ENCODE measurements at places on chromosomes 1 and 21.

DNA sequence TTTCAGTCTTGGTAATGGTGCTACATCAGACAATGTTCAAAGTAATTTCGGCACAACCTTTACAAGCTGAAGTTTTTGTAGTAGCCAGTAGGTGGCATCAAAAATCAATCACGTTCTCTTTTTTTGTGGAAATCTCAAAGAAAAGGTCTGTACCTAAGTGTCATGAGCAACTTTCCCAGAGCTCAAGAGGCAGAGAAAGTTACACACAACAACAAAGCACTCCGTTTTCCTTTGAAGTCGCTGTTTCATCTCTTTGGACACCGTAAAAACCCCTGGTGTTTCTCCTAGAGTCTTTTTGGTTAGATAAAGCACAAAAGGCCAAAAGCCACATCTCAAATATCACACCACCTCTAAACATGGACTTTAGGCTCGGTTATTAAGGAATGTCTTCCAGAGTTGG lies 131.6 kb downstream of the LHX8 start:
- DNase-seq: no peak

- no peak for DNase-seq
Measured at GRCh38 chr1:183642166-183642565, 6.6 kb upstream of the ARPC5 start.

- DNase-seq: no peak
Measured at GRCh38 chr1:220455559-220455958, 72.4 kb upstream of the MARK1 start.

GRCh38 chr1:205319081-205320018 lies 2.2 kb downstream of the NUAK2 start:
- DNase-seq: no peak

GRCh38 chr21:26169061-26169610 lies 1.4 kb downstream of the APP start:
- DNase-seq: no peak

DNA sequence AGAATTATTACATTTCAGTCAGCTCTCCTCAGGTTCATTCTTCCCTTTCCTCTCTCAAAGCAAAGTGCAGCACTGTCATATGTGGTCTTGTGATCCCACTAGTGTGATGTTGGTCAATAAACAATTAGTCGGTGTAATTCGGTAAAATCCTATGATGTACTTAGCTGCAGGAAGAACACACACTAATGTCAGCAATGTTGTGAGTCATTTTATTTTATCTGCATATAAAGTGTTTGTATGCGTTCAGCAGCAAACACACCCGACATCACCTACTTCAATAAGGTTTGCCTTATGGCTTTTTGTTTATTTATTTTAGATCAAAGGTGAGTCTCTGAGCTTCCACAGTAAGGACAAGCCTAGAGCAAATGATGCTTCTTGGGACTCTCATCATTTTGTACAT lies 47.8 kb downstream of the PTPN14 start:
- DNase-seq: no peak

GRCh38 chr1:76501586-76502219 lies 365.6 kb upstream of the ST6GALNAC5 start:
- peak; percentile 52 for DNase-seq

DNA sequence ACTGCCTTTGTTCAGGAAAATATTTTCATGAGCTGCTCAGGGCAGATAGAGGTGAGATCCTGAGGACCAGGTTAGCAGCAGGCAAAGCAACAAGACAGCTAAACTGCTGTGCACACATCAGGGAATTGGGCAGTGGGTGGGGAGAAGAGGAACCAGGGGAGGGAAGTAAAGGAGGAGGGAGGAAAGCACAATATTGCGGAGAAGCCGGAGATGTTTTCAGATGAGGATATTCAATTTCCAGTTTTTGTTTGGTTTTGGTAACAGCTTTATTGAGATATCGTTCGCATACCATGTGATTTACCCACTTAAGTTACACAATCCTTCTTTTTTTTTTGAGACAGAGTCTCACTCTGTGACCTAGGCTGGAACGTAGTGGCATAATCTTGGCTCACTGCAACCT lies 34.5 kb downstream of the EPHA10 start:
- DNase-seq: peak; percentile 24

GRCh38 chr1:167791281-167792187 lies 69.8 kb downstream of the MPZL1 start:
- DNase-seq: no peak

GRCh38 chr1:29673669-29674626 lies 437.6 kb downstream of the PTPRU start:
- no peak for DNase-seq

GRCh38 chr1:161305867-161306519 lies 3.8 kb downstream of the MPZ start:
- DNase-seq: peak; percentile 89

- DNase-seq: no peak
Measured at GRCh38 chr1:9728451-9729295, 77.1 kb downstream of the PIK3CD start.

DNA sequence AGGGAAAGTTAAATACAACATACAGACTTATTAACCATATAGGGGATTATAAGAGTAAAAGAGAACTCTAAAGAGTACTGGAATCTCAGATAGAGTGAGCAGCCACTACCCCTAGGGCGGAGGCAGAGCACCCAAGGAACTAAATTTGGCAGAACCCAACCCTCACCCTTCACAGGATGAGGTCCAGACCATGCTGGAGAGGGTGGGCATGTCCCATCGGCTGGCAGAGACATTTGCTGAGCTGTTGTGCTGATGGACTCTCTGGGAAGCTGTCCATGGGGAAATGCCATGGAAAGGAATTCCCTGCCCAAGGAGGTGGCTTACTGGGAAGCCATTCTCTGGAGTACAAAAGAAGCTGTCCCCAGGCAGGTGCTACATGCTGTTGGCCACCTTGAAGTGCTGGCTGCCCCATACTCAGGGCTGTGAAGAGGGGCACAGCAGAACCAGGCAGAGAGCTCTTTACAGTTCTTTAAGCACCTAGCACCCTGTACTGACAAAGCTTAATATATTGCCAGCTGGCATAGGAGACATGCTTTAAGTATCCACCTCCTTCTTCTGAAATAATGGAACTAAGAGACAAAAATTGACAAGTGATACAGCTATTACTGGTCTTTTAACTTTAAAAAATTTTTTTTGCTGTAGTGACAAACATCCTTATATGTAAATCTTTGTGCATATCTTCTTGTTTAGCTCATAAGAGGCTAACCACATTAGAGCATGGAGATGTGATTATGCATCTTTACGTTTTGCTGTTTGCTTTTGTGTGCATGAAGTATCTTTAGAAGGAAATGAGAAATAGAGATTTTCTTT lies 29.6 kb downstream of the TSNAX start:
- DNase-seq: no peak

DNA sequence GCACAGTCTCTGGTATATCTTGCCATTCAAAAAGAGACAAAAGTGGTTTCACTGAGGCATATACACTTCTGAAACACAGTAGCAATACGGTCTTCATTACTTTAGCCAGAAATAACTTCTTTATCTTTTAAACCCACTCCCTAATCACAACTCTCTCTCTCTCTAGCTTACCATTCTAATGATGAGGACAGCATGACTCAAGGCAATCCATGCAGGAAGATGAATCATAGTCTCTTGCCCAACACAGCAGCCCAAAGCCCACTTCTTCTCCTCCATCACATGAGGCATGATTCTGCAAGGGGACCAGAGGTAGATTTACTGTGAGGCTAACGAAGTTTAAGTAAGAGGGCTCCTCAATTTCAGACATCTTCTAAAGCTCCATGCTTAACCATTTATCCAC lies 285.0 kb upstream of the NR5A2 start:
- no peak for DNase-seq

GRCh38 chr1:93679546-93679945 lies 2.1 kb downstream of the BCAR3 start:
- no peak for DNase-seq

DNA sequence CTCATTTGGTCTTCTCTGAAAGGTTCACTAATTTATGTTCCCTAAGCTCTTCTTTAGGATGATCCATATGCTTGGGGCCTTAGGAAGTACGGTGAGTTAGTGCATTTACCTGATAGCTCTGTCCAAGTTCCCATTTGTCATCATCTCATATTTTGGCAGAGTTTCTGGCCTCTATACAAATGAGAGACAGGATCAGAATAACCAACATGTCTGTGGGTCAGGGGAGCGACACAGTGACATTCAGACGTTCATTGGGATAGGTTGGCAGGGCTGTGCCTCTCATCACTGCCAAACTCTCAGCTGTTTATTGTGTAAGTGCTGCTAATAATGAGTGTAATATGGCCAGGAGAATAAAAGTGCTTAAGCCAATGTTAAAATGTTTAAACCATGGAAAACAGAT lies 561.1 kb upstream of the ZRANB2 start:
- no peak for DNase-seq

DNA sequence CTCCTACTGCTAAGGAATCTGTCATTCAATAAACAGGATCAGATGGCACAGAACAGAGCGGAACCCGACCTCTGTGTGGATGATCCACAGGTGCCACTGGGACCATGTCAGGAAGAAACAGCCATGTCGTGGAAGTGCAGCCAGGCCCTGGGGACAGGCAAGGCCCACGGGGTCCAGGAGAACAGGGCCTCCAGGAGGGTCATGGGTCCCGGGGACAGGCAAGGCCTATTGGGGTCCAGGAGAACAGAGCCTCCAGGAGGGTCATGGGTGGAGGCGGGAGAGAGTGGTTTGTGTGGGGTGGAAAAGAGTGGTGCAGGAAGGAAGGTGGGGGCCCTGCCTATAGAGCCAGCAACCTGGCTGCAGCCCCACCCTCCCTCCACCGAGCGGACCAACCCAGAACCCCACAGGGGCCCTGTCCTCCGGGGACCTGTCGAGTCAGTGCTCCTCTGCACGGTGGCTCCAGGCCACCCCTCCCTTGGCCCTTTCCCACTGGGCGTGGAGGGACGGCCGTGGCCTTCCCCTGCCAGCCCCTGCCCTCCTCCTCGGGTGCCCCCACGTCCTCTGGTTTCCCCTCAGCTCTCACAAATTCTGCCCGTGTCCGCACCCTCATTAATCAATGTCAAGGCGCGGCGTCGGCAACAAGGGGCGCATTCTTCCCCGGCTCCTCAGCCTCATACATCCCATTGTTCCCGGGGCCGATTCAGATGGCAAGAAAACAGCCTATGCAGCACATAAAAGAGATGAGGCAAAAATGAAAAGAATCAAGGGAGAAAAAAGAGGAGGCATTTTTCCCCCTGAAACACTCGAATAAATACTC lies 146.4 kb downstream of the PRDM16 start:
- no peak for DNase-seq

GRCh38 chr1:54376430-54377039 lies 29.7 kb downstream of the SSBP3 start:
- no peak for DNase-seq

DNA sequence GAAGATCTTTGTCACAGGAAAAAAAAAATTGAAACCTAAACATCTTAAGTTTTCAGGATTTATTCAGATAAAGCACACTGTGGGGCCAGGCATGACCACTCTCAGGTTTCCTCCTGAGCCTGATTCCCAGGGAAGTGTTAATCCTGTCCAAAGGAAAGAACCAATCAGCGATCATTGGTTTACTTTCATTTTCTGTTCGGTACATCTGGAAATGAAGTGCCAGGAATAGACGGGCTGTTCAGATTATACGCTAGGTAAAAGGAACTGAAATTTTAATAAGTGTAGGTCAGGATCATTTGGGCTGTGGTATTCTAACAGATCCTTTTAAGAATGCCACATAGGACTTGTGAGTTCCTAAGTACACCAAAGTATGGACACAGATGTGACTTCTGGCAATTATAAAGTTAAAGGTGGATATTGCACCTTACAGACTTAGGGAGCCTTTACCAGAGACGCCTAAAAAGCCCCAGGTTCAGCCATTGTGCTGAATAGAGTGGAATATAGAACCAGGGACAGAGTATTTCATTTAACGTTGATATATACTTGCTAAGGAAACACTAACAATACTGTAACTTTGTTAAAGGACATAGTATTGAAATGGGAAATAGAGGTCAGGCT lies 9.3 kb upstream of the CACYBP start:
- no peak for DNase-seq

GRCh38 chr1:2611031-2611501 lies 21.8 kb downstream of the MMEL1 start:
- DNase-seq: peak; percentile 87

- DNase-seq: no peak
Measured at GRCh38 chr1:173354937-173355280, 122.2 kb upstream of the PRDX6 start.

DNA sequence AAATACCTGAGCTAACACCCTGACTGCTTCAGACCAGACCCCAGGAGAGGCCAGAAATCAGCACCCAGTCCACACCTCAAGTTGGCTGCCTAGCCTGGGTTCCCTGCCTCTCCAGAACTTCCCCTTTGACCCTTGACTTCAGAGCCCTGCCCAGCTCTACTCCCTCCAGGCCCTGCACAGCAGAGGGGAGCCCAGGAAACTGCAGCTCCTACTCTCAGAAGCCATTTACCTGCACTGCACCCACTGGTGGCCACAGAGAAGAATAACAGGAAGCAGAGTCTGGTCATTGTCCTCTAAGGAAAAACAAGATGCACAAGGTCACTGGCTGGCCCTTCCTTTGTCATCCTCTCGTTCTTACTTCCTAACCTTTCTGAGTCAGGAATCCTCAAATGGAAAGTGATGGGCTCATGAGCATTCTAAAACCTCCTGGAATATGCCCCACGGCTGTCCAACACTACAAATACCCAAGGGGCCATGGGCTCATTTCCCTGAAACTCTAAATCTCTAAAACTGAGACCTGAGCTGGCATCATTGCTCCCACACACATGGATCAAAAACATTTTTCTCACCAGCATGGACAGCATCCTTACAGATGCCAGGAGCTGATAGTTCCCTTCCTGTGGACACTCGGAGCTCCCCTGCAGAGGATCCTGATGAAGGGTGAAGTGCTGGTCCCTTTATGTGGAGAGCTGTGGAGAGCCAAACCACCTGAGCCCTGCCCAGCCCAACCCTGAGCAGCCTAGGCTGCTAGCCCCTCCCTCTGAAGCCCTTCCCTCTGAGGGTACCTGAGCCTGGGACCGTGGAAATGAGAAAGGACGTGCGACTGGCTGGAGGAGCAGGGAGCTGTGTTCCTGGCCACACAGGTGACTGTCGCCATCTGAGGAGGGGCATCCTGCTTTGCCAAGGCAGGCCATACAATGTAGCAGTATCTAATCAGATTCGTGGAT lies at the start of gene ITLN2:
TSS of gene ITLN2 (minus strand) at position 652 of the 947 bp plus-strand sequence. CDS start at position 584, 68 bp downstream.
- peak; percentile 73 for DNase-seq

DNA sequence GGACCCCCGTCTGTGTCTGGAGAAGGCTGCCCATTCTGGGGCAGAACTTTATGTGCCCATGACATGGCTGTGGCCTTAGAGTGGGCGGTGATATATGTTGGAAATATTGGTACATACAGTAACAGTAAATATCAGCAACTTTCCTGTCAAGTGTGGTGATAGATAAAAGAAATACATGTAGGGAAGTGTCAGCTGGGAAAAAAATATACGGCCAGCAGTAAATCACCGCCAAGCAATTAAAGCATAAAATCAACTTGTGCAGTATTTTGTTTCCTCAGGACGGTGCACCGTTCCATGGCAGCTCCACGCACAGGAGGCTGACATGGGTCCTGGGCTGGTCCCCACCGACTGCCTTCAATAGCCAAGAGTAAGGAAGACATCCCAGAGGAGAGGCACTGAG lies 27.4 kb downstream of the LHX4 start:
- DNase-seq: no peak

GRCh38 chr21:38840456-38841300 lies 34.9 kb downstream of the ETS2 start:
- no peak for DNase-seq

- DNase-seq: no peak
Measured at GRCh38 chr21:44576025-44576420, 2.5 kb downstream of the KRTAP10-4 start.

Measured in ecto neural progenitor cell (in vitro differentiated cells).